ENCODE measurements at places on chromosomes 7 and 10.

- no peak for DNase-seq
Measured at GRCh38 chr7:52669031-52669430, 366.4 kb upstream of the POM121L12 start.

- no peak for DNase-seq
Measured at GRCh38 chr7:131741446-131741845, 185.0 kb upstream of the PODXL start.

- no peak for DNase-seq
Measured at GRCh38 chr7:145156834-145157233, 321.0 kb upstream of the TPK1 start.

- DNase-seq: no peak
Measured at GRCh38 chr7:114160925-114161324, 242.1 kb upstream of the PPP1R3A start.

DNA sequence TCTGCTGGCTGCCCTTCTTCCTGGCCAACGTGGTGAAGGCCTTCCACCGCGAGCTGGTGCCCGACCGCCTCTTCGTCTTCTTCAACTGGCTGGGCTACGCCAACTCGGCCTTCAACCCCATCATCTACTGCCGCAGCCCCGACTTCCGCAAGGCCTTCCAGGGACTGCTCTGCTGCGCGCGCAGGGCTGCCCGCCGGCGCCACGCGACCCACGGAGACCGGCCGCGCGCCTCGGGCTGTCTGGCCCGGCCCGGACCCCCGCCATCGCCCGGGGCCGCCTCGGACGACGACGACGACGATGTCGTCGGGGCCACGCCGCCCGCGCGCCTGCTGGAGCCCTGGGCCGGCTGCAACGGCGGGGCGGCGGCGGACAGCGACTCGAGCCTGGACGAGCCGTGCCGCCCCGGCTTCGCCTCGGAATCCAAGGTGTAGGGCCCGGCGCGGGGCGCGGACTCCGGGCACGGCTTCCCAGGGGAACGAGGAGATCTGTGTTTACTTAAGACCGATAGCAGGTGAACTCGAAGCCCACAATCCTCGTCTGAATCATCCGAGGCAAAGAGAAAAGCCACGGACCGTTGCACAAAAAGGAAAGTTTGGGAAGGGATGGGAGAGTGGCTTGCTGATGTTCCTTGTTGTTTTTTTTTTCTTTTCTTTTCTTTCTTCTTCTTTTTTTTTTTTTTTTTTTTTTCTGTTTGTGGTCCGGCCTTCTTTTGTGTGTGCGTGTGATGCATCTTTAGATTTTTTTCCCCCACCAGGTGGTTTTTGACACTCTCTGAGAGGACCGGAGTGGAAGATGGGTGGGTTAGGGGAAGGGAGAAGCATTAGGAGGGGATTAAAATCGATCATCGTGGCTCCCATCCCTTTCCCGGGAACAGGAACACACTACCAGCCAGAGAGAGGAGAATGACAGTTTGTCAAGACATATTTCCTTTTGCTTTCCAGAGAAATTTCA lies 1.7 kb downstream of the ADRB1 start:
- DNase-seq: no peak
